Ascending aorta (tissue), 2 donors: ENCODE measurements at places on chromosomes 5 and 9. TPM values are rescaled to one million over a fixed set of nuclear protein-coding genes. Genes with fewer than 3 reads are reported as not detected.

BAAT gene
- total RNA-seq: 0.53 TPM

DMRT3 gene
- not detected for total RNA-seq

C5orf52 gene
- total RNA-seq: not detected

COL5A1 gene
- 99.6 TPM for total RNA-seq

TAF11L4 gene
- total RNA-seq: not detected

PTPRD gene
- total RNA-seq: 6.9 TPM

GRCh38 chr5:72681781-72682180 lies 134.7 kb upstream of the TNPO1 start:
- H3K36me3 ChIP-seq: no peaks in the 10 kb centered on the region
- no peak for DNase-seq
- H3K4me1 ChIP-seq: no peaks in the 10 kb centered on the region
- H3K27ac ChIP-seq: no peak overlapping the region
- H3K4me3 ChIP-seq: no peak overlapping the region

DNA sequence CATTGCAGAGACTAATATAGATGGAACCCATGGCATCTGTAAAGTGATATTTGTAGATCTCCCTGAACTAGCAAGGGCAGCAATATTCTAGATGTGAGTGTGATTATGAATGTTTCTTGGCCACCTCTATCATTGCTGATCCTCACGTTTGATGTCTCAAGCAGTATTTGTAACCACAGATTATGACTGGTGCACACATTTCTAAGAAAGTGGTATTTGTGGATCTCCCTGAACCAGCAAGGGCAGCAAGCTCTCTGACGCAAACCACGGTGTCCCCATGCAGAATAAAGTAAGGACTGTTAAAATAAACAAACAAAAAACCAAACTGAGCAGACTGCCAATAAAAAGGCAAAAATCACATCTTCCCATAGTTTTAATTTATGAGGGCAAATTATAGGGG lies 301.3 kb downstream of the CSNK1G3 start:
- no peaks in the 10 kb centered on the region for H3K27me3 ChIP-seq
- no peak overlapping the region for H3K27ac ChIP-seq
- no peak for DNase-seq
- H3K4me1 ChIP-seq: no peaks in the 10 kb centered on the region
- H3K4me3 ChIP-seq: no peak overlapping the region

- no peak overlapping the region for H3K4me3 ChIP-seq
- no peaks in the 10 kb centered on the region for H3K27me3 ChIP-seq
- H3K27ac ChIP-seq: no peak overlapping the region
Observed at GRCh38 chr5:83285661-83286398, 185.7 kb upstream of the VCAN start.

- no peak overlapping the region for H3K4me3 ChIP-seq
- DNase-seq: no peak
- H3K27me3 ChIP-seq: no peaks in the 10 kb centered on the region
- peaks cover 21% of the 10 kb centered on the region for H3K4me1 ChIP-seq
Observed at GRCh38 chr9:37948417-37948980, 44.6 kb upstream of the SLC25A51 start.

DNA sequence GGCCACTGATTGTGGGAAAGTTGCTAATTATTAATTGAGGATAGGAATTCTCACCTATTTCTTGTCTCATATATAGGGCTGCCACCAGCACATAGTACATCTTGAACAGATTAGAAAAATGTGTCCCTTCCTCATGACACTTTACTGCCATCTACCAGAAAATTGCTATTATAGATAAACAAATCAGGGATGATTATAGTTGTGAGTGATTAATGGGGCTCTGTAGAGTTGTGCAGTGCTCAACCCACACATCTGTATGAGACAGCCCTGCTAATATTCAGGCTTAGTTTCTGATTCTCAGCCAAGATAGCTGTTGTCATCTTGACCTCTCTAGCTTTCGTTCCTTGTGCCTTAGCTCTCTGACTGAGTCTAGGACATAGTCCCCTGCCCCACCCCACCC lies 373.3 kb downstream of the TLE4 start:
- no peak for DNase-seq
- no peaks in the 10 kb centered on the region for H3K27me3 ChIP-seq
- H3K36me3 ChIP-seq: no peaks in the 10 kb centered on the region
- no peaks in the 10 kb centered on the region for H3K4me1 ChIP-seq
- no peak overlapping the region for H3K27ac ChIP-seq

DNA sequence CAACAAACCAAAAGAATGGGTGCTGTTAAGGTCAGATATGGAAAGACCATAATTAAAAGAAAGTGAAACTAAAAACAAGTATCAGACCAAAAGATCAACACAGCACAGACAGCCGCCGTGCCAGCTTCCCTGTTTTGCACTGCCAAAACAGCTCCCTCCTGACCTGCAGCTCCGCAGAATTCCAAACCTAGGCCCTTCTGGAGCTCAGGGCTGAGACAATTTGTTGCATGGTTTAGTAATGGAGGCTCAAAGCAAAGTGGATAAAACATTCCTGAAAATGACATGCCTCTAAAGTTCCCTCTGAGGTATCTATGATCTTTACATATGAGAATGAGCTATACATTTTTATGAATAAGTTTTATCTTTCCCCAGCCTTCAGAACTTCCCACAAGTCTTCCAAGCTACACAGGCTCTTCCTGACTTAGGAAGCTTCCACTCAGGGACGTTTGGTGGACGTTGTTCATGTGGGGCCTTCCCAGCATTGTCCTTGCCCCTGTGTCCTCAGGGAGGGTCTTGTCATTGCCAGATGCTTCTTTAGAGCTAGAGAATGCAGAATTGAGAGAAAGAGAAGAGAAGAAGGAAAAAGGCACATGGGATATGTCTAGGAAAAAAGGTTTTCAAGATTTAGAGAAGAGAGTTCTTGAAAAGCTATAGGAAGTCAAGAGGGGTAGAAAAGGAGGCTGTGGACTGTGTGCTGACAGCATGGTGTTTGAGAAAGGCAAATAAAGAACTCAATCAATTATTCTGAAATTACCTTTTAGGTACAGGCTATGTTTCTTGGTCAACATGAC lies 28.4 kb upstream of the SSBP2 start:
- peak overlapping the region; percentile 28 for H3K4me3 ChIP-seq
- DNase-seq: peak; percentile 81
- peak overlapping the region; percentile 88 for H3K27ac ChIP-seq
- no peaks in the 10 kb centered on the region for H3K4me1 ChIP-seq
- no peaks in the 10 kb centered on the region for H3K36me3 ChIP-seq

DNA sequence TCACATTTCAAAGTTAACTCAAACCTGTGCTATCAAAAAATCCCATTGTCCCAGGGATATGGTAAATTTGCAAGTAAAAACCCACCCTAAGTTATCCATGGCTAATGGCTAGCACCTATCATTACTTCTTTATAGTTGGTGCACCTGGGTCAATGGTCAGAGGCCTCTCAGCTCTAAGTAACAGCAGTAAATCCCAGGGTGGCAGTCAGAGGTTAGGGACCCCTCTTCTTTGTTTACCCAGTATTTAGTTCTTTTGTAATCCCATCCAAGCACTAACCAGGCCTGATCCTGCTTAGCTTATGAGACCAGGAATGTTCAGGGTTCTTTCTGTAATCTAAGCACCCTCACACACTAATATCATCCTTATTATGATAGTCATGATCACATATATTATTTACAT lies 52.1 kb upstream of the WWC1 start:
- H3K36me3 ChIP-seq: no peaks in the 10 kb centered on the region
- DNase-seq: no peak
- H3K27ac ChIP-seq: no peak overlapping the region
- no peak overlapping the region for H3K4me3 ChIP-seq

DNA sequence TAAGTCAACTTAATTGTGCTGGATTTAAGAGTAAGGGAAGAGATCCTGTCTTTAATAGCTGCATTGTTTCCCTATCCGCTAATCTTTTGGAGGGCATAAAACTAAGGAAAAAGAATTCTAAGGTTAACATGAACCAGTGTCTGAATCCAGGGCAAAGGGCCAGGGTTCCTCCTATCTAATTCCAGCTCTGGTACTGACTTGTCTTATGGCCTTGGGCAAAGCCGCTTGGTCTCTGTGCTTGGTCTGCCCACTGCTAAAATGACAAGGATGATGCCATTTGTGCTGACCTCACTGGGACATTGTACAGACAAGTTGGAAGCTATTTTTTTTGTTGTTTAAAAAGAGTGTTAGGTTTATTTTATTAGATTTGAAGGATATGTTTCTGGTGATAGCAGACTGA lies 334.7 kb upstream of the PIK3R1 start:
- no peaks in the 10 kb centered on the region for H3K36me3 ChIP-seq
- no peaks in the 10 kb centered on the region for H3K4me1 ChIP-seq
- no peaks in the 10 kb centered on the region for H3K27me3 ChIP-seq
- H3K27ac ChIP-seq: no peak overlapping the region

DNA sequence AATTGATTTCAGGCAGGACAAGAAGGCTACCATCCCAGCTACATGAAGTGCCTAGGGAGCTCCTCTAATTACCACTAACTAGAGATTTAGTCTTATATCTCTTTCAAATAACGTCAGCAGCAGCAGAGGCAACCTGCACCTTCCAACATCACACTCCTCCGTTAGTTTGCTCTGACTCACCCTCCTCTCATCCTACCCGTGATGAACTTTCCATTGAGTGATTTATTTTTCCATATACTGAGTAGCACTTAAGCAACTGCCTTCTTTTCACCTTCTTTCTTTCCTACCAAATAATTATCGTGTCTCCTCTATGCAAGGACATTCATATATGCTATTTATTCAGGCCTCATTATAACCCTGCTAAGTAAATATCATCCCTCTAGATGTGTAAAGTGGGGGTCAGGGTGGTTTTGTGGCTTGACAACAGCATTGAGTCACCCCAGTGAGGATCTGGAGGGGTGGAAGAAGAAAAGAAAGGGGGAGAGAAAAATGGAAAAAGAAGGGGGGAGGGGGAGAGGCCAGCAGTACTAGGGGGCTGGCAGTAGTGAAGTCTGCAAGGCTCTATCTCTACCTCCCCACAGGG lies 64.6 kb upstream of the CAST start:
- H3K4me3 ChIP-seq: no peak overlapping the region
- H3K36me3 ChIP-seq: no peaks in the 10 kb centered on the region
- H3K4me1 ChIP-seq: no peaks in the 10 kb centered on the region
- no peaks in the 10 kb centered on the region for H3K27me3 ChIP-seq
- DNase-seq: no peak
- no peak overlapping the region for H3K27ac ChIP-seq

- H3K4me1 ChIP-seq: peaks cover 47% of the 10 kb centered on the region
- no peak overlapping the region for H3K4me3 ChIP-seq
- no peaks in the 10 kb centered on the region for H3K27me3 ChIP-seq
- no peak overlapping the region for H3K27ac ChIP-seq
- no peaks in the 10 kb centered on the region for H3K36me3 ChIP-seq
- DNase-seq: no peak
Observed at GRCh38 chr9:99109522-99109921, 4.6 kb downstream of the TGFBR1 start.
